Nephron progenitor cell (in vitro differentiated cells): ENCODE measurements at places on chromosomes 2 and 18.

GRCh38 chr18:52150050-52150449 is 189.9 kb upstream of the DCC start:
- no peak overlapping the region for H3K4me3 ChIP-seq
- H3K27ac ChIP-seq: no peak overlapping the region
- H3K27me3 ChIP-seq: no peaks in the 10 kb centered on the region

- peak overlapping the region; percentile 19 for H3K4me3 ChIP-seq
- peak overlapping the region; percentile 37 for H3K27ac ChIP-seq
- no peak for DNase-seq
- H3K27me3 ChIP-seq: peaks cover 3% of the 10 kb centered on the region
- H3K4me1 ChIP-seq: peaks cover 71% of the 10 kb centered on the region
Observed at GRCh38 chr18:10140461-10141282, 226.9 kb downstream of the VAPA start.

DNA sequence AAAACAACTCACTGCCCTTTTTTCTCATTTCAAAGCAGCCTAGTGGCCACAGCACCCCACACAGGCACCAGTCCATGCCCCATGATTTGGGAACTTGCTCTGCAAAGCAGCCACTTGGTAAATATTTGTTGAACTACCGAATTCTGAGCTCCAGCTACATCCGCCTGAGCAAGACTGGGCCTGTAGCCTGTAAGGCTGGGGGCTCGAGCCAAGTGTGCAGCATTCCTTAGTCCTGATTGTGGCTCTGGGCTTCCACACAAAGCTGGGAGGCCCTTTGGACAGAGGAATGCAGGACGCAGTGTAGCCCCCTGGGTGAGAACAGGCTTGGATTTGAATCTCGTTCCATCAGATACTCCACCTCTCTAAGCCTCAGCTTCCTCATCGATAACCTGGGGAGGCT is 88.4 kb downstream of the ACTR2 start:
- H3K27ac ChIP-seq: no peak overlapping the region
- H3K4me1 ChIP-seq: peaks cover 17% of the 10 kb centered on the region
- H3K36me3 ChIP-seq: peaks cover 86% of the 10 kb centered on the region
- no peaks in the 10 kb centered on the region for H3K27me3 ChIP-seq

DNA sequence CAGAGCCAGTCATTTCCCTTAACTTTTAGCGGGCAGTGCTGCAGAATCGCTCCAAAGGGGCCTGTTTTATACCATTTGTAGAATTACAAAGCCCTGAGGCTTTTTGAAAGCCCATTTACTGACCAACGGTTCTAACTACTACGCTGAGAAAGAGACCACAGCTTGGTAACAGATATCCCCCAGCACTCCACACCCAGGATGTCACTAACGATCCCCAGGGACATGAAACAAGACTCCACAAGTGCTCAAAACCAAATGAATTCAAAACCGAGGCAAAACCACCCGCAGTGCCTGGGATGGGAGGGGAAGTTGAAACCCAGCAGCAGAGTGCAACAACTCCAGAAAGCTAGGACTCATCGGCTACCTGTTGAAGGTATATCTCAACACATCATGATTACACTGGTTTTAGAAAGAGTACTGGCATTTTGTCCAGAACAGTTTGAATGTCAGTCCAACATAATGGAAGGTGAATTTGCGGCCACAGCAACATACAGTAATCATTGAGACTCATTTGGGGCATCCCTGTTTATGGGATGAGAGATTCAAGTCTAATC is 33.6 kb upstream of the LRP2 start:
- DNase-seq: no peak
- H3K4me1 ChIP-seq: peaks cover 26% of the 10 kb centered on the region
- no peak overlapping the region for H3K27ac ChIP-seq
- no peaks in the 10 kb centered on the region for H3K36me3 ChIP-seq
- no peak overlapping the region for H3K4me3 ChIP-seq
- H3K27me3 ChIP-seq: peaks cover 6% of the 10 kb centered on the region

GRCh38 chr2:224901121-224901676 is 141.1 kb downstream of the DOCK10 start:
- H3K4me3 ChIP-seq: no peak overlapping the region
- no peaks in the 10 kb centered on the region for H3K36me3 ChIP-seq
- DNase-seq: no peak
- H3K4me1 ChIP-seq: no peaks in the 10 kb centered on the region

- H3K4me3 ChIP-seq: peak overlapping the region; percentile 65
- H3K4me1 ChIP-seq: peaks cover 96% of the 10 kb centered on the region
- no peak for DNase-seq
- no peaks in the 10 kb centered on the region for H3K36me3 ChIP-seq
- H3K27me3 ChIP-seq: no peaks in the 10 kb centered on the region
Observed at GRCh38 chr2:66698576-66699239, 263.8 kb downstream of the MEIS1 start.

GRCh38 chr2:26556309-26557243 is 78.7 kb upstream of the OTOF start:
- peaks cover 10% of the 10 kb centered on the region for H3K4me1 ChIP-seq
- H3K27me3 ChIP-seq: peaks cover 43% of the 10 kb centered on the region

DNA sequence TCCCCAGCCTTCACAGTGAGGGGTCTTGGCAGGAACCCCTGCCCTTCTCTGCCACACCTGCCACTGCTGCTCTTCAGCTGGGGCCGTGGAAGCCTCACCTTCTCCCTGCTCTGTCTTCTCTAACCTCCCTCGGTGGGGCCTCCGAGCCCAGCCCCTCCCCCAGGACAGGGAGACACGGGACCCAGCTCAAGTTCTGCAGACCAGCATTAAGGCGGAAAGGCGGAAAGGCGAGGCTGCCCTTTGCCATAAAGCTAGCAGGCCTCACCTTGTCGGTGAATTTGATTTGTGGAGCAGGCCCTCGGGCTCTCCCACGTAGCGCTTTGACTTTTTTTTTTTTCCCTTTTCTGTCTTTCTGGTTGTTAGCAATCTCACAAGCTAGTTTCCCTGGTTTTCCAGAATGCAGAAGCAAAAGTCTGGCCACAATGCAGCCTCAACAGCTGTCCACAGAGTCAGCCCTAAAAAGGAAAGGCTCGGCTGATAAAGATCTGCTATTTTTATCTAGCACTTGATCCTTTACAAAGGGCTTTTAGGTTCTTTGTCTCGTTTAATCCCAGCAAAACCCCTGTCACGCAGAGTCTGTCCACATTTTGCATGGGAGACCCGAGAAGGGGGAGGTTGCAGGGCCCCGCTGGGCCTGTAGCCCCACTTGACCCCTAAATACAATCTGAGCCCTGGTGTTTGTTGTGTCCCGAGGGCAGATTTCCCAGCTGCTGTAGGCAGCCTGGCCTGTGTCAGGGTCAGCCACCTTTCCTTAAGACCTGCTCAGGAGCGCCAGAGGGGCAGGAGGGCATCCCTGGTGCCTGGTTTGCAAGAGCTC is 6.0 kb downstream of the ITM2C start:
- peak; percentile 70 for DNase-seq
- H3K27ac ChIP-seq: peak overlapping the region; percentile 98
- peaks cover 14% of the 10 kb centered on the region for H3K36me3 ChIP-seq
- H3K4me3 ChIP-seq: peak overlapping the region; percentile 80
- peaks cover 93% of the 10 kb centered on the region for H3K4me1 ChIP-seq
- H3K27me3 ChIP-seq: no peaks in the 10 kb centered on the region

GRCh38 chr18:23884681-23885375 is 129.7 kb upstream of the TTC39C start:
- no peaks in the 10 kb centered on the region for H3K27me3 ChIP-seq
- no peak overlapping the region for H3K27ac ChIP-seq
- DNase-seq: peak; percentile 15
- H3K36me3 ChIP-seq: no peaks in the 10 kb centered on the region

DNA sequence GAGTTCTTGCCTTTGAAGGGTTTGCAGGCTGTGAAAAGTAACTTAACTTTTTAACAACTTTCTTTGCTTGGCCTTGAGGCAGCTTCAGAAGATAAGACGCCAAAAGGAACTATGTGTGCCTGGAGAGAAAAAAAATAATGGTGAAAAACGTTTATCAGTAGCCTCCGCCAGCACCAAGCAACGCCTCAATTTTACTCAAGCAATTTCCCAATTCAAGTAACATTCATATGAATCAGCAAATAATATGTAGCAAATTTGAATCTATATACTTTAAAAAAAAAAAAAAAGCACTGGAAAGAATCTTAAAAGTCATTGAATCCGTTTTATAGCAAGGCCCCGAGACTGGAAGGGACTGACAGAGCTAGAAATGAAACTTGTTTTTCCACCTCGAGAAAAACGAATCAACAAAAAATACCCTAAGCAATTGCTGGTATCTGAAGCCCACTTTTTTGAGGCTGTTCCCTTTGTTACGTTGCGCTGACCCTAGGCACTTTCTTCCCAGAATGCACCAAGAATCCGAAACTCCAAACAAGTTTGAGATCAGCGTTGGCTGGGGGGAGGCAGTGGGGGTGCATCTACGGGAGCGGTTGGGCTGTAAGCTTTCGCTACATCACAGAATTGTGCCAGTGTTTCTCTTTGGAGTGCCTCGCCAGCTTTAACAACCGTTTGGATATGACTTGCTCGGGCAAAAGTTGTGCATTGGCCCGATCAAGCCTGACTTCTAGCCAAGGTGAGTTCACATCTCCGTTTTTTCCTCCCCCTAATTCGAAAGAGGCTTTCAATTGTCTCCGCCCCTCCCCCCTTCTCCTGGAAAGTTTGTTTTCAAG is 2.7 kb upstream of the TGIF1 start:
- peak; percentile 42 for DNase-seq
- H3K27ac ChIP-seq: peak overlapping the region; percentile 100
- H3K27me3 ChIP-seq: no peaks in the 10 kb centered on the region
- H3K4me1 ChIP-seq: peaks cover 35% of the 10 kb centered on the region
- no peaks in the 10 kb centered on the region for H3K36me3 ChIP-seq

DNA sequence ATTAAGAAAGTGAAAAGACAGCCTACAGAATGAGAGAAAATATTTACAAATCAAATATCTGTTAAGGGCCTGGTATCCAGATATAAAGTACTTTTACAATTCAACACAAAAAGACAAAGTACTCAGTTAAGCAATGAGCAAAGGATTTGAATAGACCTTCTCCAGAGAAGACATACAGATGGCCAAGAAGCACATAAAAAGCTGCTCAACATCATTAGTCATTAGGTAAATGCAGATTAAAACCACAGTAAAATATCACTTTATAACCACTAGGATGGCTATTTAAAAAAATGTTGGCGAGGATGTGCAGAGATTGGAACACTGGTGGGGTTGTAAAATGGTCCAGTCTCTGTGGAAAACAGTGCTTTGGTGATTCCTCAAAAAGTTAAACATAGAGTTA is 38.9 kb downstream of the RAB31 start:
- H3K27me3 ChIP-seq: no peaks in the 10 kb centered on the region
- H3K4me1 ChIP-seq: peaks cover 40% of the 10 kb centered on the region
- H3K4me3 ChIP-seq: no peak overlapping the region
- DNase-seq: no peak
- H3K36me3 ChIP-seq: peaks cover 9% of the 10 kb centered on the region
- no peak overlapping the region for H3K27ac ChIP-seq

GRCh38 chr2:174673440-174673839 is 75.8 kb upstream of the WIPF1 start:
- no peak for DNase-seq
- H3K36me3 ChIP-seq: peaks cover 60% of the 10 kb centered on the region
- H3K4me3 ChIP-seq: no peak overlapping the region

DNA sequence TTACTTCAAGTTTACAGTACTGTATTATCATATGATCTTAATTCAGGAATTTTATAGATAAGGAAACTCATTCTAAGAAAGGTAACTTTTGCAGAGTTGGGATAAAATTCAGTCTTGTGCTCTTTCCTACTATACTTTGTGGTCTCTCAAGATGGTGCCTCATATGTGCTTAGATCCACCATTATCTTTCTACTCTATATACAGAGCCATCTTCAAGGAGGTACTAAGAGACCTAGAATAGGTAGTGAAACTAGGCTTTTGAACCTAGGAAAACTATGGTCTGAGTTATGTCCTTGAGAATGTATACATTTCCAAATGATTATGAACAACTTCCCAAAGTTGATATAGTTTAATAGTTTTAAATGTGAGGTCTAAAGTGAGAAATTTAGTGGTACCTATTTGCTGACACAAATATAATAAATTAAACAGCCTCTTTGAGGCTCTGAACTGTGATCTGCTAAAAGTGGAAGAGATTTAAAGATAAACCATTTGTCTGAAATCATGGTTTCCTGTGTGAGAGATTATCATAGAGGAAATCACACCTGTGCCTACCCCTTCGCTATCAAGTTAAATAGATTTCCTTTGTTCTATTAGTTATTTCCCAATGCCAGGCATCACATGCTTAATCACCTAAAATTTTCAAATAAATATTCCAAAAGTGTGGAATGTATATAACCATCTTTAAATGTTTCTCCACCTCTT is 27.2 kb downstream of the ACAA2 start:
- no peaks in the 10 kb centered on the region for H3K4me1 ChIP-seq
- DNase-seq: no peak
- H3K36me3 ChIP-seq: peaks cover 61% of the 10 kb centered on the region
- H3K27me3 ChIP-seq: no peaks in the 10 kb centered on the region

DNA sequence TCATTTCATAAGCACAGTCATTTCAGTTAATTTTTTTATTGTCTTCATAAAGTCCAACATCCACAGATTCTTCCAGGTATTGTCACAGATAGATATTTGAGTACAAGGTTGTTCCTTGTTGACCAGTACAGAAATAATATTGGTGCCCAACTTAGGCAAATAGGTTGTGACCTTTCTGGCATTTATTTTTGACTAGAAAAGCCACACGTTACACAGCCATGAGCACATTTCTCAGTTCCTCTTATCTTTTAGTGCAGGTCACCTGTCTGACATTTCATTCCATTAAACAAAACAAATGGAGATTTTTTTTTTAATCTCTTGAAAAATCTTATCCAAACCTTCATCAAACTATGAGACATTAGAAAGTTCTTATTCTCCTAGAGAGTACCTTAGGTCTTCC is 428.8 kb downstream of the ZNF521 start:
- H3K36me3 ChIP-seq: no peaks in the 10 kb centered on the region
- no peak for DNase-seq

GRCh38 chr2:224174990-224175389 is 135.9 kb upstream of the SERPINE2 start:
- peaks cover 11% of the 10 kb centered on the region for H3K4me1 ChIP-seq
- H3K27ac ChIP-seq: no peak overlapping the region

- no peak for DNase-seq
- peaks cover 3% of the 10 kb centered on the region for H3K36me3 ChIP-seq
- no peak overlapping the region for H3K27ac ChIP-seq
- peaks cover 67% of the 10 kb centered on the region for H3K4me1 ChIP-seq
- H3K4me3 ChIP-seq: no peak overlapping the region
Observed at GRCh38 chr2:17790536-17790935, 25.7 kb upstream of the MSGN1 start.

- H3K4me3 ChIP-seq: no peak overlapping the region
- DNase-seq: peak; percentile 69
- peaks cover 51% of the 10 kb centered on the region for H3K4me1 ChIP-seq
- H3K36me3 ChIP-seq: no peaks in the 10 kb centered on the region
Observed at GRCh38 chr2:97699765-97700444, 13.5 kb upstream of the ZAP70 start.

GRCh38 chr2:134836986-134837385 is 1.4 kb upstream of the ACMSD start:
- H3K27ac ChIP-seq: no peak overlapping the region
- H3K27me3 ChIP-seq: no peaks in the 10 kb centered on the region
- no peaks in the 10 kb centered on the region for H3K36me3 ChIP-seq
- H3K4me1 ChIP-seq: no peaks in the 10 kb centered on the region
- no peak for DNase-seq

- no peak overlapping the region for H3K4me3 ChIP-seq
- H3K36me3 ChIP-seq: no peaks in the 10 kb centered on the region
- H3K4me1 ChIP-seq: peaks cover 22% of the 10 kb centered on the region
- no peak for DNase-seq
- H3K27ac ChIP-seq: no peak overlapping the region
Observed at GRCh38 chr18:22088029-22088428, 81.4 kb upstream of the GATA6 start.

GRCh38 chr2:35447215-35447614 is 908.4 kb upstream of the CRIM1 start:
- no peaks in the 10 kb centered on the region for H3K27me3 ChIP-seq
- no peak for DNase-seq
- no peak overlapping the region for H3K4me3 ChIP-seq
- H3K27ac ChIP-seq: no peak overlapping the region
- no peaks in the 10 kb centered on the region for H3K36me3 ChIP-seq
- no peaks in the 10 kb centered on the region for H3K4me1 ChIP-seq
